Caudate nucleus (tissue), 63 donors: ENCODE measurements at places on chromosomes 11 and 22.

DNA sequence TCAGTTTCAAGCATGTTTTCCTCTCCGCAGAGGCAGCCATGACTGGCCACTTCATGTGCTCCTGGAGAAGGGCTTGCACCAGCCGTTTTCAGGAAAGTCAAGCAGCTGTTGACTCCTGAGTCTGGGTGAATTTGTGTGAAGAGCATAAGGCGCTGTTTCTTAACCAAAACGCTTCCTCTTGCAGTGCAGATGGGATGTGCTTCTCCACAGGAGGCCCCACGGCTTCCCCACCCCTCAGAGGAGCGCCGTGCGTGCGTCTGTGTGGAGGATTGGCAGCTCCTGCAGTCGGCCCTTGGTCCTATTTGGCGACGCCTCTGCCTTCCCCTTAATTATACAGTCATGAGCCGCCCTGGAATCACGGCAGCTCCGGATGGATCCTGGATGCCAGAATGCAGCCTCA, 54.1 kb upstream of the B3GAT1 start:
- no peak for DNase-seq

DNA sequence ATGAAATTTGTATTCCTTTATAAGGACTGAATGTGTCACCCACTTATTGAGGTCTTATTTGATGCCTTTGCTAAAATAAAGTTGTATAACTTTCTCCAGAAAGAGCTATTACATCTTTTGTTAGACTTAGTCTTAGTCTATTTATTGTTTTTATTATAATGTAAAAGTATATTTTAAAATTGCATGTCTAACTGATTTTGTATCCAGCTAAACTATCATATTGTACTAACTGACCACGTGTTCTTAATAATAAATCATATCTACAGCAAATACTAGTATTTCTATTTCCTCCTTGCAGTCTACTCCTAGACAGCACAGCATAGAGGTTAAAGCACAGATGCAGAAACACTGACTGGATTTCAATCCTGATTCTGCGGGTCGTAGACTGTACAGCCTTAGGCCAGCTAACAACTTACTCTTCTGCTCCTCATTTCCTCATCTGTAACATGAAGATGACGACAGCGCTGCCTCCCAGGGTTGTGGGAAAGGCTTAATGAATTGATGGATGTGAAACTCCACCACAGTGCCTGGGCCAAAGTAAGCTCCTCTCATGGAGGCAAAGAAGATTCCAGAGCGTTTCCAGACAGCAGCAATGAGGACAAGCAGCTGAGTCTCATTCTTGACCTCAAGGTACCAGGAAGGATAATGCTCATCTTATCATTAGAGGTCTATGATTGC, 13.2 kb downstream of the IFITM10 start:
- no peak for DNase-seq

DNA sequence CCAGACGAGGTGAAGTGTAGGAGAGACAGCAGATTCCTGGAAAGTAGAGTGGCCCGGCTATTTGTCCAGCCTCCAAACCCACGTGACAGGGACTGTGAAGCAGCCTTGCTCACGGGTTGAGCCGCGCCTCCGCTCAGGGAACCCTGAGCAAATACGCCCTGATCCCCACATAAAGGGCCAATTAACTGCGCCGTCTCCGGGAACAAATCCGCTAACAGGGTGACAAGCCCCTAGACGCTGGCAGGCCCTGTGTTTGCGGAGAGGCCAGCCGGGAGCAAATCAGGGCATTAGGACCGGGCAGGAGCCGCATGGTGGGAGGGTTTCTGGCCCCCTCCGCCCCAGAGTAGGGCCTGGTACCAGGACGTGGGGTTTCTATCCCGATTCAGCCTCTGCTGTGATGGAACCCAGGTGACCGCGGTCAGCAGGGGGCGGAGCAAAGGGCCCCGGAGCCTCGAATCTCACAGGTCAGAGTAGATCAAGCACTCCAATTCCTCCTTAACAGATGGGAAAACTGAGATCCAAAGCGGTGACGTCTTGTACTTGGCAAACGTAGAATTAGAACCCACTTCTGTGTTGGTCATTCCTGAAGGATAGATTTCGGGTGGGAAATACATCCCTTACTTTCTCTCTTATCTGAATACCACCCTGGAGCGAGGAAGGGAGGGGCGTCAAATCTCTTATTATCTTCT, 2.0 kb upstream of the ROBO3 start:
- DNase-seq: no peak

GRCh38 chr11:80136991-80137390, 696.2 kb upstream of the TENM4 start:
- DNase-seq: no peak

DNA sequence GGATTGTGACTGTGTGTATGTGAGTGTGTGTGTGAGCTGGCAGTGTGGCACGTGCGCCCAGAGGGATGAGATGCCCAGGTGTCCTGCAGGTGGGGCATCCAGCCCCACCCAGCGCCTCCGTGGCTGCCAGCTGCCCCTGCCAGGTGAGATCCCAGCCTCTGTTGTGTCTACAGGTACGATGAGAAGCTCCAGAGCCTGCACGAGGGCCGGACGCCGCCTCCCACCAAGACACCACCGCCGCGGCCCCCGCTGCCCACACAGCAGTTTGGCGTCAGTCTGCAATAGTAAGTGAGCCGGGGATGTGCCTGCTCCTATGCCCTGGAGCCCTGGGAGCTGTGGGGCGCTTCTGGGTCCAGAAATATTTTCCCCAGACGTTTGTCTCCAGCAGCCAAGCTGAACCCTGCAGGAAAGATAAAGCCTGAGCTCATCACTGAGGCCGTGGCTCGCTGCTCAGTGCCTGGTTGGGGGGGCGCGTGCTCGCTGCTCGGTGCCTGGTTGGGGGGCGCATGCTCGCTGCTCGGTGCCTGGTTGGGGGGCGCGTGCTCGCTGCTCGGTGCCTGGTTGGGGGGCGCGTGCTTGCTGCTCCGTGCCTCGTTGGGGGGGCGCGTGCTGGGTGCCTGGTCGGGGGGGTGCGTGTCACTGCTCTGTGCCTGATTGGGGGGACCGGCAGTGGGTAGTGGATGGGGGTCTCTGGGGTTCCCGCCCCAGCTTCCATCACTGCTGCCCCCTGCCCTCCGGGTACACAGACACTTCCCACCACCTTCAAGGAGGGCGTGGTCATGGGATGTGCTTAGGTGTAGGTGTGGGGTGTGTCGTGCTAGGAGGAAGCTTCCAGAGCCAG, 73.2 kb downstream of the ARHGAP8 start:
- no peak for DNase-seq

- no peak for DNase-seq
Measured at GRCh38 chr11:111502611-111503010, 9.6 kb downstream of the BTG4 start.

- DNase-seq: no peak
Measured at GRCh38 chr11:59857439-59858434, 8.6 kb downstream of the TCN1 start.

- DNase-seq: no peak
Measured at GRCh38 chr11:13126430-13126829, 117.3 kb downstream of the RASSF10 start.

- no peak for DNase-seq
Measured at GRCh38 chr11:57499983-57500461, 15.5 kb downstream of the SLC43A1 start.

GRCh38 chr11:93515441-93516025, 27.7 kb downstream of the SMCO4 start:
- DNase-seq: no peak

GRCh38 chr22:47375621-47376321, 613.3 kb downstream of the TBC1D22A start:
- no peak for DNase-seq

DNA sequence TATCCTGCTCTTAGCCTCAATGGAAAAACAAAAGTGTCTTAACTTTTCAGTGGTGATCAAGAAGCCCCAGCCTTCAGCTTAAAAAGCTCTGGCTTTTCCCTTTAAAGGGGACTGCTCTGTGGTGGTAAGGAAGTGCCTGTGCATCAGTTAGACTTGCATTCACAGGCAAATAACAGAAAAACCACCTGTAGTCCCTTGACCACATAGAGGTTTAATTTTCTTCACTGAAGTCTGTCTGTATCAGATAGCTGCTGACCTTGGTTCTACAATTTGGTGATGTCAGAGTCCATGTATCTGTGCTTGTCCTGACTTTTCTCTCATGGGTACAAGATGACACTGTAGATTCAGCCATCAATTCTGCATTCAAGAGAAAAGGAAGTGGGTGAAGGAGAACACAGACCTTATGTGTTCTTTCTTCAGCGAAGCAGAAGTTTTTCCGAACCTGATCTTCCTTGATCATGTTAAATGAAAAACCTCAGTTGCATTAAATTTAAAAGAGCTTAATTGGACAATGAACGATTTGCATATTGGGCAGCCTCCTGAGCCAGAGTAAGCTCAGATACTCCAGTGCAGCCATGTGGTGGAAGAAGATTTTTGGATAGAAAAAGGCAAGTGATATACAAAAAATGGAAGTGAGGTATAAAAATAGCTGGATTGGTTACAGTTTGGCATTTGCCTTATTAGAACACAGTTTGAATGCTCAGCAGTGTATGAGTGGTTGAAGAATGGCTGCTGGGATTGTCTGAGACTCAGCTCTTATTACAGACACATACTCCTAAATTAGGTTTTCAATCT, 43.2 kb upstream of the RDX start:
- DNase-seq: no peak

- peak; percentile 69 for DNase-seq
Measured at GRCh38 chr11:7020183-7020917, at the start of the genes NLRP14 and ZNF214. TSS of gene NLRP14 (plus strand) at chr11:7020479. CDS start at chr11:7038587, 18,108 bp downstream. TSS of gene ZNF214 (minus strand) at chr11:7020346. CDS start at chr11:7002835, 17,511 bp downstream.
